Chondrocyte (in vitro differentiated cells): ENCODE measurements at places on chromosomes 5 and 9. TPM values are rescaled to one million over a fixed set of nuclear protein-coding genes. Genes with fewer than 3 reads are reported as not detected.

GRCh38 chr9:73116031-73116430, 35.6 kb upstream of the ANXA1 start:
- peaks cover 33% of the 10 kb centered on the region for H3K4me1 ChIP-seq
- DNase-seq: no peak
- H3K4me3 ChIP-seq: no peak overlapping the region
- H3K36me3 ChIP-seq: no peaks in the 10 kb centered on the region
- H3K27ac ChIP-seq: peak overlapping the region; percentile 50

DNA sequence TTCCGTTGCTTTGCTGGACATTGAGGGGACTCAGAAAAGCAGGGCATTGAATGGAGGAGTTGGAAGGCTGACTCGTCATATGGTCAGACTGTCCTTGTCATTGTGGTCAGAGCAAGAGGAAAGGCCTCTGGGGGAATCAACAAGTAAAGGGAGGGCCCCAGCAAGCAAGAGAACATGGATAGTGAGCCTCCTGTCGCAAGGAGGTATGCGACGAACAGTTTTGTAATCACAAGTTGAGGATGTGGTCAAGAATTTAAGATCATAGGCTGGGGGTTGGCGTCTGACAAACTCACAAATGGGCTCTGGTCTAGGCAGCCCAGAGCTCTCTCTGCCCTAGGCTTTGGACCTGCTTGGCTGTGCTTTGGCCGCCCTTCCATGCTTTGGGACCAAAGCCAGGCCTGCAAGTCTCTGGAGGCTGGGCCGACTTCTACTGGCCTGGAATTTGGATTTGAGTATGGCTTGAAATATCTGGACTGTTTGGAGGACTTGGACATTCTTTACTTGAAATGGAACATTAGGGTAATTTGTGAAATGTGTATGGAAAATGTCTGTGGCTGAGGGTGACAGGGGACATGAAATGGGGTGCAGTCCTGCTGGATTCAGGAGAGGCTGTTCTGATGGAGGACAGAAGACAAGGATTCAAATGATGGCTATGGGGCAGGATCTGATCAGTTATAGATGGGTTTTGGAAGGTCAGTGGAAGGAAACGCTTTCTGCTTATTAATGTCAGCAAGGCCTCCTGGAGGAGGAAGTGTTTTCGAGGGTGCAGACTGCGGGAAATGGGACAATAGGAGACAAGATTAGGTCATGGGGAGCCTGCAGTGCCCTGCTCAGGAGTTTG, 19.2 kb upstream of the NDST1 start:
- peaks cover 2% of the 10 kb centered on the region for H3K36me3 ChIP-seq
- no peaks in the 10 kb centered on the region for H3K27me3 ChIP-seq
- H3K4me1 ChIP-seq: peaks cover 74% of the 10 kb centered on the region
- peak overlapping the region; percentile 83 for H3K27ac ChIP-seq
- H3K4me3 ChIP-seq: peak overlapping the region; percentile 81

Gene UGT3A1
- not detected in 3 replicates for total RNA-seq

DNA sequence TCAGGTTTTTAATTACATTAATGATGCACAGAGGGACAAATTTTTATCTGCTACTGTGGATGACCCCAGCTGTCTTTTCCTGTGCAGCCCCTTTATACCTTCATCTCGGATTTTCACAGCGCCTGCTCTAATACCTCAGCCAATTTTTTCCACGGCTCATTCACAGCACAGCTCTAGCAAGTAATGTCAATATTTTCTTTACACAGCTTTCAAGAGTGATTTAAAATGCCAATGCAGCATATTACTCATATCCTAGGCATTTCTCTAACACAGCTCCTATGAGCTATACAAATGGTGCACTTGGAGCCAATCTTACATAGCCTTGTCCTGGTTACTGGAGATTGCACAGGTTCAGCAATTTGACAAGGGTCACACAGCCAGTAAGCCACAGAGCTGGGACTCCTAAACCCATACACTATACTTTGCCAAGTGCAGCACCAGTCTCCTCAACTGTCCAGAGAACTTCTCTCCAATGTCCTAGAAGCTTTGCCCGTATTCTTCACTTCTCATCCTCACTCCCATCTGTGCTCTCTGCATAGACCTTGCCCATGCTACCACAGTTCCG, 661.8 kb downstream of the DTWD2 start:
- H3K36me3 ChIP-seq: no peaks in the 10 kb centered on the region
- no peaks in the 10 kb centered on the region for H3K27me3 ChIP-seq
- H3K4me1 ChIP-seq: peaks cover 26% of the 10 kb centered on the region
- H3K4me3 ChIP-seq: no peak overlapping the region
- H3K27ac ChIP-seq: peak overlapping the region; percentile 81

Gene CTNND2
- total RNA-seq: 1.0 to 2.1 TPM (median 1.9 TPM) in 3 replicates
